ENCODE measurements at places on chromosomes 6 and 20. TPM values are rescaled to one million over a fixed set of nuclear protein-coding genes. Genes with fewer than 3 reads are reported as not detected.
A peak's percentile ranks its signal among the peaks of the same experiment; 100 is the strongest.

DNA sequence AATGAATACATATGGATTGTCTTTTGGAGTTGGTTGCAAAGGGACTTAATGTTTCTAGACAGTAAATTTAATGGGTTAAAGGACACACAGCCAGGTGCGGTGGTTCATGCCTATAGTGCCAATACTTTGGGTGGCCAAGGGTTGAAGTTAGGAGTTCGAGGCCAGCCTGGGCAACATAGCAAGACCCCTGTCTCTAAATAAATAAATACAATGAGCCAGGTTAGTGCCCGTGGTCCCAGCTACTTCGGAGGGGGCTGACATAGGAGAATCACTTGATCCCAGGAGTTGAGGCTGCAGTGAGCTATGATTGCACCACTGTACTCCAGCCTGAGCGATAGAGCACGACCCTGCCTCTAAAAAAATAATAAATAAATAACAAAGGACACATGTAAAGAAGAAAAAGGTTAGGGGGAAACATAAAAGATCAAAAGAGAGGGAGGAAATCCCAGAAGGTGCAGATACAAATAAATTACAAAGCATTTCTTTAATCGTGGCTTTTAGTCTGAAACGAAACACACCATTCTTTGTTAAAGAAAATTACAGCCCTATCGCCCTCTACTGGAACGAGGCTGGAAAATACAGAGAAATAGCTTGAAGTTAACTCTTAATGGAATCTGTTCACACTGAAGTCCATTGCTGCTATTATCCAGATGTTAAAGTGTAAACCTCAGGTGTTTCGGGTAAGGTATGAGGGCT, 42.6 kb upstream of the SCML4 start:
- H3K27me3 ChIP-seq: no peaks in the 10 kb centered on the region
- no peak for DNase-seq
- no peaks in the 10 kb centered on the region for H3K4me1 ChIP-seq
- no peaks in the 10 kb centered on the region for H3K36me3 ChIP-seq

- no peaks in the 10 kb centered on the region for H3K27me3 ChIP-seq
- no peaks in the 10 kb centered on the region for H3K4me1 ChIP-seq
- no peak overlapping the region for H3K4me3 ChIP-seq
- H3K27ac ChIP-seq: no peak overlapping the region
- H3K36me3 ChIP-seq: peaks cover 6% of the 10 kb centered on the region
Observed at GRCh38 chr20:35133735-35134134, 13.4 kb downstream of the EDEM2 start.

GRCh38 chr20:2762578-2763131, 37.8 kb downstream of the CPXM1 start:
- H3K4me3 ChIP-seq: no peak overlapping the region
- no peak for DNase-seq
- H3K4me1 ChIP-seq: no peaks in the 10 kb centered on the region
- H3K36me3 ChIP-seq: no peaks in the 10 kb centered on the region

GRCh38 chr6:50143011-50143719, 93.4 kb upstream of the DEFB112 start:
- H3K27ac ChIP-seq: no peak overlapping the region
- no peaks in the 10 kb centered on the region for H3K27me3 ChIP-seq
- H3K36me3 ChIP-seq: no peaks in the 10 kb centered on the region
- no peak for DNase-seq
- H3K4me3 ChIP-seq: no peak overlapping the region

DNA sequence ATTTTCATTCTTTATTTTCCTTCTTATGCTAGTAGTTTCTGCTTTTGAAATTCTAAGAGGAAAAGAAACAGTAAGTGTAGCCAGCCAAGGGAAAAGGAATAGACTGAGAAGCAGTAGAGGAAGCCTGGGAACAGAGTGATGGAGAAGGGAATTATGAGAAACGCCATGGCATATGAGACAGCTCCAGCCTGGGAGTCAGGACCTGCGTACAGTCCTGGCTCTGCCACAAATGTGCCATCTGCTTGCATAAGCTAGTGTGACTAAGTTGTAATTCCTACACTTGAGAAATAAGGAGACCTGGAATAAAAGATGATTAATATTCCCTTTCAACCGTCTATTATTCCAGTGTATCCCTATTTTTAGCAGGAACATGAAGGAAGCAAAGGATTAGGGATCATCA, 47.5 kb downstream of the OSTM1 start:
- H3K27ac ChIP-seq: no peak overlapping the region
- DNase-seq: no peak
- no peaks in the 10 kb centered on the region for H3K36me3 ChIP-seq
- no peak overlapping the region for H3K4me3 ChIP-seq

DNA sequence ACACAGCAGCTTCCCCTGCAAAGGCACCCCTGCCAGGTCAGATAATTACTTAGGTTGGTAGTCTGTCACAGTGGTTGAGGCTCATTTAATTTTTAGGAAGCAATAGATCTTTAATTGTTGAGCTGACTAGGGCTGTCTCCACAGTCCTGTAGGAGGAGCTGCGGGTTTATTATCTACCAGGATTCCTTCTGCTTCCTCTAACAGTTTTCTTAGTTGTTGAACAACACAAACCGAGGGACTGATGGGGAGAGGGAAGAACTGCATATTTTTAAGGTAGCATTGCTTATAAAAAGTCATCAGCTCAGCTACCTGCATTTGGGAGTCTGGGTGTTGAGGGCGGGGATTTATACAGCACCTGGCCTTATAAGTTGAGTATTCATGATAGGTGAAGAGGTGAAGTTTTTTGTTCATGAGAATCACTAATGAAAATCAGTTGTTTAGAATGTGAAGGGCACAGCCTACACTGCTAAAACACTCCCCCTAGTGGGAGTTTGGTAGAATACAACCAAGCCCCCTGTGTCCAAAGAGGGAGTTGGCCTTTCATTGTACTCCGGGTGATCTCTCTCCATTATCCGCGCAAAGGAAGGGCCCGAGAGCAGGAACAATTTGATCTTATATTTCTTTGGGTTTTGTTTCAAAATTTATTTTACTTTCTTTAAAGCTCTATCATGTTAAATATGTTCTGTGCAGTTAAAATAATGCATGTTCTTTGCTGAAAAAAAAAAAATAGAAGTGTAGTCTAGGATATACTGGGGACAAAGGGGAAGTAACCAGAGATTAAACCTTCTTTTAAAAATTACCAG, 69.6 kb downstream of the SSR1 start:
- no peak overlapping the region for H3K27ac ChIP-seq
- H3K36me3 ChIP-seq: no peaks in the 10 kb centered on the region
- H3K4me3 ChIP-seq: no peak overlapping the region
- no peaks in the 10 kb centered on the region for H3K27me3 ChIP-seq
- H3K4me1 ChIP-seq: no peaks in the 10 kb centered on the region
- no peak for DNase-seq

- no peaks in the 10 kb centered on the region for H3K36me3 ChIP-seq
- H3K4me3 ChIP-seq: no peak overlapping the region
- DNase-seq: no peak
- H3K4me1 ChIP-seq: no peaks in the 10 kb centered on the region
- no peak overlapping the region for H3K27ac ChIP-seq
- H3K27me3 ChIP-seq: no peaks in the 10 kb centered on the region
Observed at GRCh38 chr6:51614725-51615124, 472.7 kb downstream of the PKHD1 start.

- H3K4me3 ChIP-seq: no peak within 1 kb of the TSS
- peaks cover 10% of the 10 kb centered on the region for H3K36me3 ChIP-seq
Observed at GRCh38 chr20:38581013-38581412, at the start of gene ADIG. TSS of gene ADIG (plus strand) at chr20:38581197. CDS start at chr20:38581251, 54 bp downstream.

DNA sequence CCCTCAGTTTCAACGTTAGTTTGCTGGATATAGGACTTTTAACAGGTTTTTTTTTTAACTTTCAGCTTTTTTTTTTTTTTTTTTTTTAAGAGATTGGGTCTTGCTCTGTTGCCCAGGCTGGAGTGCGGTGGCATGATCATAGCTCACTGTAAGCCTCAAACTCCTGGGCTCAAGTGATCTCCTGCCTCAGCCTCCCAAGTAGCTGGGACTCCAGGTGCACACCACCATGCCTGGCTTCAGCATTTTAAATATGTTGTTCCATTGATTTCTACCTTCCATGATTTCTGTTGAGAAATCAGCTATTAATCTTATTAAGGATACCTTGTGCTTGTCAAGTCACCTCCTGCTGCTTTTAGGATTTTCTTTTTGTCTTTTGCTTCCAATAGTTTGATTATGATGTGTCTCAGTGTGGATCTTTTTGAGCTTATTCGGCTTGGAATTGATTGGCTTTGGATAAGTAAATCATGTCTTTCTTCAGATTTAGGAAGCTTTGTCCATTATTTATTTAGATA, 52.0 kb downstream of the CDYL start:
- no peaks in the 10 kb centered on the region for H3K4me1 ChIP-seq
- H3K36me3 ChIP-seq: no peaks in the 10 kb centered on the region
- H3K27ac ChIP-seq: no peak overlapping the region

GRCh38 chr6:26224940-26225847, 138.0 kb downstream of the HFE start:
- DNase-seq: no peak
- H3K27me3 ChIP-seq: no peaks in the 10 kb centered on the region
- peaks cover 14% of the 10 kb centered on the region for H3K4me1 ChIP-seq
- no peaks in the 10 kb centered on the region for H3K36me3 ChIP-seq
- H3K4me3 ChIP-seq: peak overlapping the region; percentile 77

- H3K4me3 ChIP-seq: no peak overlapping the region
- no peaks in the 10 kb centered on the region for H3K36me3 ChIP-seq
- no peaks in the 10 kb centered on the region for H3K4me1 ChIP-seq
- H3K27me3 ChIP-seq: no peaks in the 10 kb centered on the region
- no peak overlapping the region for H3K27ac ChIP-seq
Observed at GRCh38 chr6:4801491-4802110, 25.4 kb downstream of the CDYL start.

DNA sequence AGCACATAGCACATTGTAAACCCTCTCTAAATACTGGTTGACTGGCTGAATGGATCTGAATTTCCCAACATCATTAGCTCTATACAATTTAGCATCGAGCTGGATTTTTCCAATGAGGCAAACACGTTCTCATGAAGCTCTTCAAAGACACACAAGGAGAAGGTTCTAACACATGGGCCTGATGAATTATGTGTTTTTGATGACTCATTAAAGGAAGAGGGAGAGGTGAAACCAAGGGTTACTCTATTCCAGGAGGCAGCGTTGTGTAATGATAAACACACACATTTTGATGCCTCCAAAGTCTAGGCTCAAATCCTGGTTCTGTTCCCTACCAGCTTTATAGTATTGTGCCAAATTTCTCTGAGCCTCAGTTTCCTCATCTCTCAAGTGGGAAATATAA, 84.3 kb downstream of the PFDN4 start:
- no peak overlapping the region for H3K4me3 ChIP-seq
- H3K27me3 ChIP-seq: no peaks in the 10 kb centered on the region
- H3K27ac ChIP-seq: no peak overlapping the region
- no peaks in the 10 kb centered on the region for H3K4me1 ChIP-seq

- DNase-seq: no peak
- no peaks in the 10 kb centered on the region for H3K36me3 ChIP-seq
- no peak overlapping the region for H3K4me3 ChIP-seq
- H3K4me1 ChIP-seq: no peaks in the 10 kb centered on the region
Observed at GRCh38 chr20:25369971-25370370, 20.7 kb downstream of the ABHD12 start.

GRCh38 chr6:168180548-168181011, 101.6 kb upstream of the FRMD1 start:
- no peaks in the 10 kb centered on the region for H3K36me3 ChIP-seq
- no peaks in the 10 kb centered on the region for H3K4me1 ChIP-seq
- H3K27me3 ChIP-seq: no peaks in the 10 kb centered on the region
- no peak overlapping the region for H3K4me3 ChIP-seq
- no peak overlapping the region for H3K27ac ChIP-seq

The SEL1L2 gene
- not detected for total RNA-seq

The CALHM4 gene
- total RNA-seq: not detected

The SCAF8 gene
- total RNA-seq: 54.9 TPM

The LPIN3 gene
- total RNA-seq: 0.43 TPM

The BHLHE23 gene
- total RNA-seq: not detected

The C20orf144 gene
- total RNA-seq: 0.17 TPM

The OPRL1 gene
- 0.81 TPM for total RNA-seq

The DDO gene
- 0.47 TPM for total RNA-seq

The FAM184A gene
- total RNA-seq: 6.0 TPM

The CPNE5 gene
- total RNA-seq: 0.27 TPM

The LY6G6C gene
- not detected for total RNA-seq
